ENCODE measurements at places on chromosomes 3 and 15.
A peak's percentile ranks its signal among the peaks of the same experiment; 100 is the strongest.

DNA sequence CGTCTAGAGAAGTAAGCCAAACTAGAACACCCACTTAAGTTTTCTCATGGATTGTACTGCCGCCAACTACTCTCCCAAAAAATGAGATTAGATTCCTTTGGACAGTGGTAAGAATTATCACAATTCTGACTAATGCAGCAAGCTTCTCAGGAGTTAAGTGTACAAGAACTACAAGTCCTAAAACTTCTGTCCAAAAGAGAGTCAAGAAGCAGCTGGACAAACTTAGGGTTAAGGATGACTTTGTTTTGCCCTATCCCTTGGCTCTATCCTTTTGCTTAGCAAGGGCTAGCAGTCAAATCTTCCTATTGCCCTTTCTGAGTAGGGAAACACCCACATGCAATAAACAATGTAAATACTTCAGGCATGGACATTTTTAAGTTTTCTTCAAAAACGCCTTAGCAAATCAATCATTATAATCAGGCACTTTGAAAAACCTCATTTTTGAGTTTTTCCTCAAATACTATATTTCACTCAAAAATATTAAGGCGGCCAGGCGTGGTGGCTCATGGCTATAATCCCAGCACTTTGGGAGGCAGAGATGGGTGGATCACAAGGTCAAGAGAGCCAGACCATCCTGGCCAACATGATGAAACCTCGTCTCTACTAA is 19.5 kb downstream of the RAF1 start:
- DNase-seq = no peak

GRCh38 chr3:43999728-44000319 is 241.9 kb upstream of the TOPAZ1 start:
- no peak for DNase-seq

- no peak for DNase-seq
These were observed 534.6 kb upstream of the ROBO2 start for GRCh38 chr3:76505202-76505845.

GRCh38 chr3:159910991-159911663 is 77.5 kb upstream of the IL12A start:
- DNase-seq = no peak

DNA sequence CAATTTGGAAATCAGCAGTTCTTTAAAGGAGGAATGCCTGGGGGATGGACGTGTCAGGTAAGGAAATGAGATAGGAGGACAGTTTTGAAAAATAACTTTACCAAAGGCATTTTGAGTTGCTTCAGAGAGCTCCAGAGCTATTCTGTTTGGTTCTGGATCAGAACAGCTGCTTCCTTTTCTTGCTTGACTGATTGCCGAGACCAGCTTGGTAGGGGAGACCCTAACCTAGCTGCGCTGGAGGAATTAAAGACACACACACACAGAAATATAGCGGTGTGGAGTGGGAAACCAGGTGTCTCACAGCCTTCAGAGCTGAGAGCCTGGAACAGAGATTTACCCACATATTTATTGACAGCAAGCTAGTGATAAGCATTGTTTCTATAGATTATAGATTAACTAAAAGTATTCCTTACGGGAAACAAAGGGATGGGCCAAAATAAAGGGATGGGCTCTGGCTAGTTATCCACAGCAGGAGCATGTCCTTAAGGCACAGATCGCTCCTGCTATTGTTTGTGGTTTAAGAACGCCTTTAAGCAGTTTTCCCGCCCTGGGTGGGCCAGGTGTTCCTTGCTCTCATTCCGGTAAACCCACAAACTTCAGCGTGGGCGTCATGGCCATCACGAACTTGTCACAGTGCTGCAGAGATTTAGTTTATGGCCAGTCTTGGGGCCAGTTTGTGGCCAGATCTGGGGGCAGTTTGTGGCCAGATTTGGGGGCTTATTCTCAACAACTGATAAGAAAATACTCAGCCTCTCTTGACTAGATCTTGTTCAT is 556.0 kb downstream of the ROBO1 start:
- DNase-seq = no peak

DNA sequence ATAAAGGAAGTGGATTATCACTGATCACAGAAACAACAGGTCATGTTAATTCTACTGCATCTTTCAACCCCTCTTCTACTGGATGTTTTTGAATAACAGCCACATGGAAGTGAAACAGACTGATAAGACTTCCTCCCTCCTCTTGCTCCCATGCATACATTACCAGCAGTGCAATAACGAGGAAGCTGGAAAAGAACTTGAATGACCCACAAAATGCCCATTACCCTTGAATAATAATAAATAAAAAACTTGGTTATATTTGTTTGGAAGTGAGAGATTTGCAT is 51.6 kb downstream of the RARB start:
- DNase-seq = no peak

- peak; percentile 4 for DNase-seq
These were observed 51.7 kb downstream of the ARNT2 start for GRCh38 chr15:80455668-80456442.

- DNase-seq = no peak
These were observed 89.7 kb upstream of the GK5 start for GRCh38 chr3:142315083-142315482.

GRCh38 chr3:87136066-87136596 is 91.0 kb upstream of the CHMP2B start:
- no peak for DNase-seq

- DNase-seq = no peak
These were observed 19.4 kb downstream of the ARPP21 start for GRCh38 chr3:35658686-35659085.

- DNase-seq = no peak
These were observed 41.7 kb upstream of the LIMD1 start for GRCh38 chr3:45552794-45553371.

GRCh38 chr15:81097116-81097889 is 36.8 kb upstream of the CFAP161 start:
- DNase-seq = no peak

DNA sequence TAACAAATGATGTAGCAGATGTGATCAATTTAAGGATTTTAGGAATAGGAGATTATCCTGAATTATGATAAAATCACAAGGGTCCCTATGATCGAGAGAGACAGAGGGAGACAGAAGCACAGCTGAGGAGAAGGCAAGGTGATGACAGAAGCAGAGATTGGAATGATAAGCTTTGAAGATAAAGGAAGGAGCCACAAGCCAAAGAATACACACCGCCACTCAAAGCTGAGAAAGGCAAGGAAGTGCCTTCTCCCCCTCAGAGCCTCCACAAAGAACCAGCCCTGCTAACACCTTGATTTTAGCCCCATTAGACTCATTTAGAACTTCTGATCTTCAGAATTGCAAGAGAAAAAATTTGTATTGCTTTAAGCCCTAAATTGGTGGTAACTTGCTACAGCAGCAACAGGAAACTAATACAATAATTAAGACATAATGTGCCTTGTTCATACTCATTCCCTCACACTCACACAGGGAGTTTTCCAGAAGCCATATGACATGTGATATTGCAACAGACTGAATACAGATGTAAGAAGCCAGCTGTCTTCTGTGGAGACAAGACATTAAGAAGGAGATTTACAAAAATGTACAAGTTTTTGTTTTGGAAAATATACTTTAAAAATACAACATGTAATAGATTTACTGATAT is 38.2 kb downstream of the TRANK1 start:
- DNase-seq = no peak

- no peak for DNase-seq
These were observed 83.5 kb downstream of the IGF1R start for GRCh38 chr15:98731712-98732450.

DNA sequence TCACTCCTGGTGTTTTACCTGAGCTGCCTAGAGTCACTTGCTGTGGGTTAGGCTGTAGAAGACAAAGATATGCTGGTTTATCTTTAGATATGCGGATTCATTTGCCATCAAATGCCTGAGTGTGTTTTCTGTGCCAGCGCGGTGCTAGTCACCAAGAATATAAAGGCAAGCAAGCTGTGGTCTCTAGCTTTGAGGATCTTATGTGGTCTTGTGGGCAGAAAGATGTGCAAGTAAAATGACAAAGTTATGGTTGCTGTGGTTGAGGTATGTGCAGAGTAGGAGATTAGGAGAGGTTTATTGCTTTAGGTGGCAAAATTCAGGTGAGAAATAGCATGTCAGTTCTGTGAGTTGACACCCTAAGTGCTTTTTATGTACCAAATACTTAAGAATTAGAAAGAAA is 94.2 kb downstream of the CGNL1 start:
- no peak for DNase-seq

DNA sequence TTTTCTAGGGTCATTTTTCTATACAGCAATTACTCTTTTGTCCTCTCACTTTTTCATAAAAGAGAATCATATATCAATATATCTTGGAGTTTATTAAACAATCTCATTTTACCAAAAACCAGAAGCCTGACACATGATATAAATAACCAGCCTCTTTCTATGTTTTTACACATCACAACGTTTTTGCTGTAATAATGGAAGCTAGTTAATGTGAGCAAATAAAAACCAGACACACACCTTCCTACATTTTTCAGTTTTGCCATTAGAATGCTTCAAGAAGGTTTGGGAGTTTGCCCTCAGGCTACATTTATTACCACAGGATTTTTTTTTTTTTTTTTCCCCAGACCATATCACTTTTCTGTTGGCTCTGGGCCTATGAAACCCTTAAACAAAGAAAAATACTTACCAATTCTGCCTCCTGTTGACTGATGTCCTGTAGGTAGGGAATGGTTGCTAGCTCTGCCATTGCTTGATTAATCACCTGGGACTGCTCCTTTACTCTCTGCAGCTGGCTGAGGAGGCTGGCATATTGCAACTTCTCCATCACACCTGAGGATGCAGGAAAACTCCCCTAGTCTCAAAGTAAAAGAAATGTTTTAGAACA is 165.5 kb downstream of the ECT2 start:
- no peak for DNase-seq

DNA sequence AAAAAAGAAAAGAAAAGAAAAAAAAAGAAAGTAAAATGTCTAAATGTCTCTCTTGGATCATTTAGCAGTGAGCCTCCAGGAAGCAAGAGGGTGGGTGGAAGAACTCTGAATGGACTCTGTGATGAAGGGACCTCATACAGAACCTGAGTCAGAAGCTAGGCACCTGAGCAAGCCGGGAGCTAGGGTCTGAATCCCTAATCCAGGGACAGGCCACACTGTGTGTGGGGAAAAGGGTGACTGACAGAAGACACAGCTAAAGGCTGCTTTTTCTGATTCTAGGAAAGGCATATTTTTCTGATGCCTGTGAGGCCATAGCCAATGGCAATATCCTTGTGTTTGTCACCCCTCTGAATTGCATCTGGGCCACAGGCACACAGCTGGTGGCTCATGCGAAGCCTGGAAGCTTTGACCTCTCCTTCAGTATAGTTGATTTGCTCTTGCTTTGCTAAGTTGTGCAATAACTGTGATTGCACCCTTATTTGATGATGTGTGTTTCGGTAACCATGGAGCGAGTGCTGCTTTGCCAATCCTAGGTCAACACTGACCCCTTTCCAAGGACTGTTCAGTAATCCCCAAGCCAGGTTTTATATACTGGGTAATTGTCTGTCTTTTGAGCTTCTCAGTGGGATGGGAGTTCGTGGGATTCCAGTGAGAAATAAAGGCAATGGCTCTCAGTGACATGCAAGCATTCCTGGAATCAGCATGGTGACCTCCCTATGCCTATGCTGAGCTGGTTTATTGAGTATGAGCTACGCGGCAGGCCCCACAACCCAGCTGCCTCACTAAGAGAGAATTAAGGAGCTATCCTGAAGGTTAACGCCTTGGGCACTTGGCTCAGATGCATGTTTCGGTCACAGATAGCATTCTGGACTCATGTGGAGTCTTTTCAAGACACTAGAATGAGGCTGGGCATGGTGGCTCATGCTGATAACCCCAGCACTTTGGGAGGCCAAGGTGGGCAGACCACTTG is 49.0 kb upstream of the OSBPL11 start:
- DNase-seq = no peak

GRCh38 chr15:64148168-64148567 is 3.4 kb upstream of the SNX22 start:
- DNase-seq = no peak

GRCh38 chr15:49103002-49103401 is 52.4 kb downstream of the COPS2 start:
- DNase-seq = no peak

GRCh38 chr15:80573606-80574005 is 121.5 kb upstream of the ABHD17C start:
- DNase-seq = no peak

GRCh38 chr3:45967724-45968123 is 24.5 kb downstream of the CXCR6 start:
- no peak for DNase-seq

DNA sequence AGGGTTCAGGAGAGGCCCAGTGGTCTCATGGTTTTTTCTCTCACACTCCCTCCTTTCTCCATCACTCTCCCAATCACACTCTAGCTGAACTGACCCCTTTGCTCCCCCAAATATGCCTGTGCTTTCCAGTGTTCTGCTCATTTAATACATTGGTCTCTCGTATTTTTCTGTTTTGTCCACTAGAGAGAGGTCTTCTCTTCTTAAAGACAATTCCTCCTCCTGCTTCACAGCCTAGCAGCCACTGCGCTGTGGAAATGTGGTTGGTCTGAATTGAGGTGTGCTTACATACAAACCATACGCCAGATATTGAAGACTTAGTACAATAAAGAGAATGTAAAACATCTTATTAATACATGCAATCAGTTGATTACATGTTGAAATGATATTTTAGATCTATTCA is 60.6 kb upstream of the XCR1 start:
- DNase-seq = no peak

DNA sequence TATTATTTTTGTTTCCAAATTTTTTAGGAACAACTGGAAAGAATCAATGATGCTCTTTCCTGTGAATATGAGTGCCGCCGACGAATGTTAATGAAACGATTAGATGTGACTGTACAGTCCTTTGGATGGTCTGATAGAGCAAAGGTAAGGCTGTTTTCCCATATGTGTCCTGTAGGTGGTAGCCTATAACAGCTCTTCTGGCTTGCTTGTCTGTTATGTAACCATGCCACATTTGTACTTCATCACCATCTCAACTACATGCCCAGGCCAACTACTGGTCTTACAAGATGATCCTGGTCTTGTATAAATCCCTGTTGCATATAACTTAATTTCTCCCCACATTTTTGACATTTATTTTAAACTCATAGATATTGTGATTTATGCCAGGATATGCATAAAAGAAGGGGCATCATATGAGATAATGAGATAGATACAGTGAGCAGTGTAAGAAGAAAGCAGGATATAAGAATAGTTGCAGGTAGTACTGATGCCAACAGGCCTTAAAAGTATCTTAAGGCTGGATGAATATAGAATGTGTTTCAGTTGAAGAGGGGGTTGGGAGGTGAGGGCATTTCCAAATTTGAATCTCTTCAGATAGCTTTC is 20.3 kb downstream of the FAM98B start:
- DNase-seq = peak; percentile 32

DNA sequence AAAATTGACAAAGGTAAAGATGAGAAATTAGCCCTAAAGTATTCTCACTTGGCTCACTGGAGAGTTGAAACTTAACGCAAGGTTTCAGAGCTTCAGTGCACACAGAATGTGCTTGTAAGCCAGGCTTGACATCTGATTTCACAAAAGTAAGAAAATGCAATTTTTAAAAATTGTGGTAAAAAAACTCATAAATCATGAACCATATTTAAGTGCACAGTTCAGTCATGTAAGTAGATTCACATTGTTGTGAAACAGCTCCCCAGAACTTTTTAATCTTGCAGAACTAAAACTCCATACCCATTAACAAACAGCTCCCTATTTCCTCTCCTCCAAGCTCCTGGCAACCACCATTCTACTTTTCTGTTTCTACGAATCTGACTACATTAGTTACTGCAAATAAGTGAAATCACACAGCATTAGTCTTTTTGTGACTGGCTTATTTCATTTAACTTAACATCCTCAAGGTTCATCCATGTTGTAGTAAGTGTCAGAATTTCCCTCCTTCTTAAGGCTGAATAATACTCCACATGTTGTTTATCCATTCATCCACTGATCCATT is 14.5 kb downstream of the RTP3 start:
- DNase-seq = no peak

Measured in activated CD4-positive, alpha-beta T cell treated with anti-CD3 and anti-CD28 coated beads, Interleukin-2, amount 50 U/mL, for 24 hours (primary cell).